D721Med (cell line): ENCODE measurements at places on chromosomes 11 and 22.

GRCh38 chr11:65917434-65918210 is 1.2 kb downstream of the C11orf68 start:
- DNase-seq = no peak

- DNase-seq = peak; percentile 47
Observed at GRCh38 chr11:720642-721246, 14.7 kb downstream of the EPS8L2 start.

GRCh38 chr22:43088627-43088983 is 586 bp downstream of the TTLL1 start:
- no peak for DNase-seq

DNA sequence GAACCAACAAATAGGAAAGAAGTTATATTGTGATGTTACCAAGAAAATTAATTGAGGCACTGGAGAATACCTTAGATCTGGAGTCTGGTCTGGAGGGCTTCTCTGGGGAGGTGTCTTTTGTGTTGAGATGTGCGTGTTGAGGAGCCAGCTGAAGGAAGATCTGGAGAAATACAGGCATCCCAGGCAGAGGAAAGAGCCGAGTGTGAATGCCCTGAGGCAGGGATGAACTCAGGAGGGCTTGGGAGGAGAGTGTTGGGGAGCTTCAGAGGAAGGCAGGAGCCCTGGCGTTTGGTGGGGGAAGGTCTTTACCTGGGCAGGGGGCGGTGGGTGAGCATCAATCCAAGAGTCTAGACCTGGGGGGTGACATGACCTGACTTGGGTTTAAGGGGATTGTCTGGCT is 13.1 kb downstream of the SYNGR1 start:
- DNase-seq = no peak

DNA sequence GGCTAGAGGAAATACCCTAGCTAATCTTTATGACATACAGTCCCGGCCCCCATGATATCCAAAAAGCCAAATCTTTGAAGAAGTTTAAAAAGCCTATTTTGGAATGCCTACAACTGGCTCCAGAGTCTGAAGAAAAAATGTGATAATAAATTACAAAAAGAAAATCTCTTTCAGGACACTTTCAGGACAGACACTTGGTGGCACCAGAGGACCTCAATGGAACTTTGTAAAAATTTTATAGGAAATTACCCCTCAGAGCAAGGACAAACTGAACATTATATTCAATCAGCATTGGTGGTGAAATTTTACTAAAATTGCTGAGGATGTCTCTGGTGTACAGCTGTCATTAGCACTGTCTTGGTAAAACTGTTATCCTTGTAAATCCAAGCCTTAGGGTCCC is 81.0 kb downstream of the CCDC73 start:
- DNase-seq = no peak

- DNase-seq = no peak
Observed at GRCh38 chr11:62666259-62666926, 1.3 kb downstream of the CSKMT start.

DNA sequence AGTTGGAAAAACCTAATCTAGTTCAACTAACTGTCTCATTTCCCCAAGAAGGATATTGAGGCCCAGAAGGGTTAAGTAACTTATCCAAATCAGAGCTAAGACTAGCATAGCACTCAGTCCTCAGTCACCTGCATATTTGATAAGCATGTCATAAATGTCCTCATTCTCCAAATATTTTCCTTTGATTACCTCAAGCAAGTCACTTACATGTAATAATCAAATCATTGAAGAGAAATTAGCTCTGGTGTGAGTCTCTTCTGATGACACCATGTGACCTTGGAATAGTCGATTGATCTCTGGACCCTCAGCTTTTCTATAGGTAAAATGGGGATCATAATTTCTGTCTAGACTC is 48.8 kb upstream of the PICALM start:
- DNase-seq = no peak

DNA sequence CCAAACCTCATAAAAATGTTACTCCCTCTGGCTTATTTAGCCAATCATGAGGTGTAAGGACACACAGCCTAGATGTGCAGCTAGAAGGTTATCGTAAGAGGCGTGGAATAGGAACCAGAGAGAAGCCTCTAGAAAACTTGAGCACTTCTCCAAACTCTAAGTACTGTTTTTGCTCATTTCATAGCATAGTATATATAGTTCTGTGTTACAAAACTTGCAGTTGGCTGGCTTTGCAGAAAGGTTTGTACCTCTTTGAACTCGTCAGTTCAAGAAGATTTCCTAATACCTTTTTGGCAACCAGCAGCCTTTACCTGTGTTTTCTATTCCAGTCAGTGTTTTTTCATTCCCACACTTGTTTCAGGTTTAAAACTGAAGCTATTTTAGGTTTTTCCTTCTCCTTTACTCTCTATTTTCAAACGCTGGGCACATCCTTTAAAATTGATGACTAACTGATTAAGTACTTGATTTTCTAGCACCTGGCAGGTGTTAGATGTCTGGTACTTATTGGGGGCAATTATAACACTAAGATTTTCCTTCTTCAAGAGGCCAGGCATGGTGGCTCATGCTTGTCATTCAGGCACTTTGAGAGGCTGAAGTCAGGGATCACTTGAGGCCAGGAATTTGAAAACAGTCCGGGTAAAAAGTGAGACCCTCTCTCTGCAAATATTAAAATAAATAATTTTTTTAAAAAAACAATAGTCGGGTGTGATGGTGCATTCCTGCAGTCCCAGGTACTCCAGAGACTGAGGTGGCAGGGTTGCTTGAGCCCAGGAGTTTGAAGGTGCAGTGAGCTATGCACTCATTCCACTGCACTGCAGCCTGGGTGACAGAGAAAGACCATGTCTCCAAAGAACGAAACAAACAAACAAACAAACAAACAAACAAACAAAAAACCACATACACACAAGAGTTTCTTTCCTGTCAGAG is 125.2 kb downstream of the LRRC4C start:
- DNase-seq = no peak

DNA sequence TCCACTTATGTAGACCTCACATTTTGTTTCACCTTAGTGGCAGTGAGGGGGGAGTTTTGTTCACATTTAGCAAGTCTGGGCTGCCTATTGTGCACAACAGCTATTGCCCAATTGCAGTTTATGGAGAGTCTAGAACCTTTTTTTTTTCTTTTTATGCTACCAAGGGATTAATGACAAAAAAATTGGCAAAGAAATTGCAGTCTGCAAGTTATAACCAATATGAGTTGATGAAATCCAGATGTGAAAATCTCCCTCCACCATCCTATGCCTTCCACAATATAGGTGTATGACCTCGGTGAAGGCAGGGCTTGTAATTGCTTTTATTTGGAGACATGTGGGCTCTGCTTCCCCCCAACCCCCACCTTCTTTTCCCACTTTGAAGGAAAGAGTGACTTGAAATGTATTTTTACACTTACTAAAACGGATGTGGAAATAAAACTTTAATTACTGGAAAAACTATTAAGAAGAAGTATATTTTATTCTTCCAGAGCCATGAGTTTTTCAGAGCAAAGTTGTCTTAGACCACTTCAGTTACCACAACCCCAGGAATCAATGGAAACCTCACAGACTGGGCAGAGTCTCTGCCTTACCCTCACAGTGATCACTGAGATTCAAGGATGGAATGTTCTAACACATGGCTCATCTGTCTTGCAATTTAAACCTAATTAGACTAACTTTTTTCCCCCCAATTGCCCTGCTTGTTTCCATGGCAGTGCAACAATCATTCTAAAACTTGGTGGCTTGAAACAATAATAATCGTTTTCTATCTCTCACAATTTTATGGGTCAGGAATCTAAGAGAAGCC is 120.8 kb upstream of the SLC5A12 start:
- no peak for DNase-seq

DNA sequence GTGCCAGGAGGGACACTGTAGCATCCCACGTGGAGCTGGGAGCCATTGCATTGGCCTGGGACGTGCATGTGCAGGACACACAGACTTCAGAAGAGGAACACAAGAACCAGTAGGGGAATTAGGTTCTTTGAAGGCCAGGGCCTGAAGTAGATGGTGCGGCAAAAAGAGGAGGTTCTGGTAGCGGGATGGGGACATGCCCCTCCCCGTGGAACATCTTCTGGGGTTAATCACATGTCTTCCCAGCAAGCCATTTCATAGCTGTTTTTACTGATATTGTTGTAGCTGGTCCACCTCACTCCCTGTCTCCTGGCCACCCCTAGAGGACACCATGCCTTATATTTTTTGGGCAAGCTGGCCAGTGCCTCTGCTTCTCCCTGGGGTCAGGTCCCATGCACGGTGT is 74.3 kb downstream of the SCN3B start:
- no peak for DNase-seq

DNA sequence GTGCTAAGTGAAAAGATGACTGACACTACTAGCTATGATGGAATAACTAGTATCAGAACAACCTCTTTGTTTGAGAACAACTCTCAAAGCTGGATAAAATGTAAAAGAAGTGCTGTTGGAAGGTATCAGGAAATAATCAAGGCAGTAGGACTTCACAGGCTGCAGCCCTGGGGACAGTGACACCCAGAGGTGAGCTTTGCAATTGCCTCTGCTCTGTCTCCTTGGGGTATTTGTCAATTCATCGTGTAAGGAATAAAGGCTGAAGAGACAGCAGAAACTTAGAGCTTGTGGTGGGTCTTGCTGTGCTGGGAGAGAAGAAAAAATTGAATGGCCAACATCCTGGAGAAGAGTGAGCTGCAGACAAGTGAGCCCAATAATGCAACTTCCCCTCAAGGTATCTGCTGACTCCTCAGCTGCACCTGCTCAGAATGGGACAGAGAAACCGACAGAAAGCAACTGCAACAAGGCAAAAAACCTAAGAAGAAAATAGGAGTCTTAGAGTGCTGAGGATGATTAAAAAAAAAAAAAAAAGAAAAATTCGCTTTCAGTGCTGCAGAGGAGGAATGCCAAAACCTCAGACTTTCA is 141.1 kb downstream of the RCN1 start:
- no peak for DNase-seq

GRCh38 chr11:35088676-35089075 is 50.3 kb upstream of the CD44 start:
- no peak for DNase-seq

GRCh38 chr11:86456075-86456939 is 81.6 kb downstream of the CCDC81 start:
- DNase-seq = peak; percentile 40

DNA sequence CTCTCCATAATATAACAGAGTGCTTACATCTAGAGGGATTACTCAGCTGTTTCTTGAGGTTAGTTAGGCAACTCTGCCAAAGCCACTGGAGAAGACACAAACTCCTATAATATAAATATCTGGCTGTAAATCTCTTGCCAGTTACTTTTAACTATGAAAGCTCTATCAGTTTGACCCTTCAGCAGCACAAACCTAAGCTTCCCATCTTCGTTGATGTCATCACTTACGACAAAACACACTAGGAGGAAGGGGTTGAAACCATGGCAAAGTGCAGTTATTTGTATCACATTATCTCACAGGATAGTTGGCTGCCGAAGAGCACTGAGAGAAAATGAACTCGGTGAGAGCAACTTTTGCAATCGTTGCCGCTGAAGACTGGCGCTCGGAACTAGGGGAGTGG is 922.1 kb downstream of the OPCML start:
- no peak for DNase-seq

DNA sequence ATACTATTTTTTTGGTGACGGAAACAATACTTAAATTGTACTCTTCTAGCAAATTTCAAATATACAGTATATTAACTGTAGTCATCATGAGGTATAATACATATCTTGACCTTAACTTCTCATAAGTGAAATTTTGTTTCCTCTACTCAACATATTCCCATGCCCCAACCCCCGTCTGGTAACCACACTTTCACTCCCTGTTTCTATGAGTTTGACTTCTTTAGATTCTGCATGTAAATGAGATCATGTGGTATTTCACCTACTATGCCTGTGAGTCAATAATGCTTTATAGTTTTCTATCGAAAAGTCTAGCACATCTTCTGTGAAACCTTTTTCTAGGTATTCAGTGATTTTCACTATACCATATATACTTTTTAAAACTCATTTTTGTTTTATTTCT is 663.2 kb downstream of the CNTN5 start:
- no peak for DNase-seq

DNA sequence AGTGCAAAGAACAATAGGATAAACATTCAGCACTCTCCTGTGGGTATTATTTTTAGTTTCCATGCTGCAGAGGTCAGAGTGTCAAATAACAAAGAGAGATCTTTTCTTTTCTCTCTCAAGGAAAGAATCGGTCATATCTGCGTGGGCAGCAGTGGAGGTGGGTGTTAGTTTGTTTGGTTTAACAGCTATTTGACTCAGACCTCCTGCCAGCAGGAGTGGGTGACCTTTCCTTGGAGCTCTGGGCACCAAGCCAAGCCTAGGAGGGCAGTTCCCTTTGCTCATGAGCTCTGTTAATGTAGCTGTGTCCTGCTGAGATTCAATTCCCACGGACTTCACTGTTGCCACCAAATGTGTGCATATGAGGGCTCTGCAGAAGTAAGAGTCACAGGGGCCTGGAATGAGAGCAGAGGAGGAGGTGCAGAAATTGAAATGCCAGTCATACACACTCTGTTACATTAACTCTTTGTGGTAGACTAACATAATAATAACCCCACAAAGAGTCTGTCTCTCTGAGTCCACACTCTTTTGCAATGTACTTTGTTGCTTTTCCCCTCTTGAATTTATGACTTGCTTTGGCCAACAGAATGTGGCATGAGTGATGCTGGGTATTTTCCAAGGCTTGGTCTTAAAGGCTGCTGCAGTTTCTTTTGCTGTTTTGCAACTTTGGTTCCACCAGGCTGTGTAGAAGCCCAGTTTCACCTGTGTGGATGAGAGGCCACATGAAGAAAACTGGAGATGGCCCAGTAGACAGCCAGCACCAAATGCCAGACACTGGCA is 76.0 kb upstream of the GRK3 start:
- no peak for DNase-seq

DNA sequence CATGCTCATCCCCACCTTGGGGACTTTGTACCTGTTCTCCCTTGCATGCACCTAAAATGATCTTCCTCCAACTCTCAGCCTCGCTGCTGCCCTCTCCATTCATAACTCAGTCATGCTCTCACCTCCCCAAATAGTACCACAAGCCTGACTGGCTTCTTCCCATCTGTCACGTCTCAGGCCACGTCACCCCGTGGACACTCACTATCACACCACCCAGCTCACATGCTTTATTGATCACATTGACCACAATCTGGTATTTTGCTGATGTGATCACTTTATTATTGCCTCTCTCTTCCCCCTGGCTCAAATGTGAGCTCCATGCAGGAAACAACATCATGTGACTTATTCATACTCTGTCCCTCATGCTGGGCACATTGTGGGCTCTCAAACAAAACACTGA is 9.2 kb upstream of the SGSM1 start:
- no peak for DNase-seq

DNA sequence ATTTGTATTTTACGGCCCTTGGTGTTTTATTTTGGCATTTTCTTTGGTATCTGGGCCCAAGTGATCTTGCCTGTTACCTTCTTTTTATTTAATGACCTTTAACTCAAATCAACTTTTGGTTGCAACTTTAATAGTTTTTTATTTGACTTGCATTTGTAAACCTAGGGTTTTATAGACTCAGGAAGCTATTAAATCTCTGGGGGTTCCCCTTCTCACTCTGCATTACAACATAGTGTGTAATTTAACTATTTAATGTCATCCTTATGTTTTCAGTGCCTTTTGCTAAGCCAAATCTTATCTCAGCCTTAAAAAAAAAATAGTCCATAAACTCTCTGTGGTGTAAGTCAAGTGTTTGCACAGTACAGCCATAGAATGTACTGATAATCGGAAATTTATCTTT is 3.4 kb downstream of the FJX1 start:
- DNase-seq = no peak
